ENCODE measurements at places on chromosomes 1 and 21. TPM values are rescaled to one million over a fixed set of nuclear protein-coding genes. Genes with fewer than 3 reads are reported as not detected.

Gene SERPINC1
- not detected for total RNA-seq

DNA sequence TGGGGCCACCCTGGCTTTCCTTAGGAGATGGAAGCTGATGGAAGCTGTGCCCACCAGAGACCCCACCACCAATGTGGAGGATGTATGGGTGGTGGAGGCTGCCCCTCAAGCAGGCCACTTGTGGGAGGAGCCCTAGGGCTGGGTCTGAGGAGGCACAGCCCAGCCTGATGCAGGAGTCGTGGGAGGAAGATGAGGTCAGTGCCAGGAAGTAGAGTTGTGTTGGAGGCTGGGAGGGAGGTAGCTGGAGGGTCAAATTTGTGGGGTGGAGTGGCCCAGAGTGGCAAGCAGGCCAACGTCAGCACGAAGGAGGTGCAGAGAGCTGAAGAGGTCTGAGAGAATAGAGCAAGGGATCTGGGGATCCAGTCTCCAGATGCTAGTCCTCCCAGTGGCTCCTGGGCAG lies 119.0 kb upstream of the USP24 start:
- H3K27me3 ChIP-seq, result no peaks in the 10 kb centered on the region
- H3K36me3 ChIP-seq, result no peaks in the 10 kb centered on the region
- no peak overlapping the region for H3K4me3 ChIP-seq
- DNase-seq, result no peak
- H3K27ac ChIP-seq, result no peak overlapping the region
- no peaks in the 10 kb centered on the region for H3K4me1 ChIP-seq

DNA sequence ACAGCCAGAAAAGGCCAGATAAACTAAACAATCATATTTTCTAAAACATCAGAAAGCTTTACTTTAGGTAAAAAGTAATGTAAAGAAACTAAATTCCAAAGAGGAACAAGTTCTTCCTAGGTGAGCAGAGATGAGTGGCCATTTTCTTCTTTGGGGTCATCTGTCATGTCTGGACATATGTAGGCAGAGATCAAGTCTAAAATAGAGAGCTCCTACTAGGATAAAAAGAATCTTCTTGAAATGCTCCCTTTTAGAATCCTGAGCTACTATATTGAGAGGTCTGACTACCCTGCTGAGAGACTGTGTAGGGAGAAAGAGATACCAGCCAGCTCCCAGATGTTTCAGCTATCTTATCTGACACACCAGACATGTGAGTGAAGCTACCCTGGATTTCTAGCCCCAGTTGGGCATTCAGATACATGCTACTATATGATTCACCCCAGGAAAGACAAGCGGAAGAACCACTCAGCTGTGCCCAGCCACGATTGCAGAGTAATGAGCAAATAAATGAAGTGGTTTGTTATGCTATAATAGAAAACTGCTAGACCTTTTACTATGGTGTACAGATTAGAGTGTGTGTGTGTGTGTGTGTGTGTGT lies 80.1 kb downstream of the TTLL7 start:
- no peak overlapping the region for H3K4me3 ChIP-seq
- no peaks in the 10 kb centered on the region for H3K27me3 ChIP-seq
- no peak overlapping the region for H3K27ac ChIP-seq
- DNase-seq, result no peak
- no peaks in the 10 kb centered on the region for H3K4me1 ChIP-seq
- no peaks in the 10 kb centered on the region for H3K36me3 ChIP-seq

DNA sequence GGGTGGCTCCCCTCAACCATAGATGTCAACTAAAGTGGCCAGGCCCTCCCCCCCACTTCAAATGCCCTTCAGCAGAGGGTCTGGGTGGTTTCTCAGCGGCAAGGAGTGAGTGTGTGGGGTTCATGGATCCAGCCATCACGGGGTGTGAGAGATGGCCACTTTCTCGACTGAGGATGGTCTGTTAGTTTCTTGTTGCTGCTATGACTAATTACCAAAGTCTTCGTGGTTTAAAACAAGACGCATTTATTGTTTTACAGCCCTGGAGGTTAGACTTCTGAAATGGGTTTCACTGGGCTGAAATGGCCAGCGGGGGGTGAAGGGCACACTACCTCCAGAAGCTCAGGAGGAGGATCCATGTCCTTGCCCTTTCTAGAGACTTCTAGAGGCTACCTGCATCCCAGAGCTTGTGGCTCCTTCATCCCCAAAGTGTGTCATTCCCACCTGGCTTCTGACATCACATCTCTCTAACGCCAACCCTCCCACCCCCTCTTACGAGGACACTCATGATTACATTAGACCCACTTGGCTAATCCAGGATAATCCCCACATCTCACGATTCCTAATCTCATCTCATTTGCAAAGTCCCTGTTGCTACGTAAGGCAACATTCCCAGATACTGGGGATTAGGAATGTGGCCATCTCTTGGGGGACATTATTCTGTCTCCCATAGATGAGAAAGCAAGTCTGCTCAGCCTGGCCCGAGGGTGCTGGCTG lies 53.0 kb downstream of the EPHB2 start:
- H3K36me3 ChIP-seq, result no peaks in the 10 kb centered on the region
- no peaks in the 10 kb centered on the region for H3K27me3 ChIP-seq

- no peaks in the 10 kb centered on the region for H3K36me3 ChIP-seq
- no peak for DNase-seq
- H3K4me1 ChIP-seq, result peaks cover 32% of the 10 kb centered on the region
- H3K4me3 ChIP-seq, result no peak overlapping the region
- H3K27ac ChIP-seq, result no peak overlapping the region
- H3K27me3 ChIP-seq, result no peaks in the 10 kb centered on the region
These were observed 16.1 kb upstream of the GPR153 start for GRCh38 chr1:6276811-6277555.

Gene CYP4A11
- total RNA-seq, result not detected

DNA sequence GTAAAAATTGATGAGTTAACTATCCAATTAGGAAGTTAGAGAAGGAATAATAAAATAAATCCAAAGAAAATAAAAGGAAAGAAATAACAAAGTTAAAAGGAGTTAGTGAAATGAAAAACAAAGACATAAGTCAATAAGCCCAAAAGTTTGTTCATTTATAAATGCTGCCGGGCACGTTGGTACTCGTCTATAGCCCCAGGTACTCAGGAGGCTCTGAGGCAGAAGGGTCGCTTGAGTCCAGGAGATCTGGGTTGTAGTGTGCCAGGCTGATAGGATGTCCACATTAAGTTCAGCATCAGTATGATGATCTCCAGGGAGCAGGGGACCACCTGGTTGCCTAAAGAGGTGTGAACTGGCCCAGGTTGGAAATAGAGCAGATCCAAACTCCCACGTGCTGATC lies 35.5 kb upstream of the VANGL1 start:
- no peaks in the 10 kb centered on the region for H3K27me3 ChIP-seq
- DNase-seq, result no peak
- no peak overlapping the region for H3K27ac ChIP-seq

DNA sequence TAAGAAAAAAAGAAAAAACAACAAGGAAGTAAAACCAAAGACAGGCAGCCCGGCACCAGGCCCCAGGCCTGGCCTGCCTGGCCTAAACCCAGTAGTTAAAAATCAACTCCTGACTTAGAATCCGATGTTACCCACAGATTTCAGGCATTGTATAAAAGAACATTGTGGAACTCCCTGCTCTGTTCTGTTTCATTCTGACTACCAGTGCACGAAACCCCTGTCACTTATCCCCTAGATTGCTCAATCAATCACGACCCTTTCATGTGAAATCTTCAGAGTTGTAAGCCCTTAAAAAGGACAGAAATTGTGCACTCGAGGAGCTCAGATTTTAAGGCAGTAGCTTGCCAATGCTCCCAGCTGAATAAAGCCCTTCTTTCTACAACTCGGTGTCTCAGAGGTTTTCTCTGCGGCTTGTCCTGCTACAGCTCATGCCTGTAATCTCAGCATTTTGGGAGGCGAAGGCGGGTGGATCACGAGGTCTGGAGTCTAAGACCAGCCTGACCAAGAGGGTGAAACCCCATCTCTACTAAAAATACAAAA lies 15.6 kb upstream of the MYOCOS start:
- no peaks in the 10 kb centered on the region for H3K4me1 ChIP-seq
- H3K36me3 ChIP-seq, result no peaks in the 10 kb centered on the region

DNA sequence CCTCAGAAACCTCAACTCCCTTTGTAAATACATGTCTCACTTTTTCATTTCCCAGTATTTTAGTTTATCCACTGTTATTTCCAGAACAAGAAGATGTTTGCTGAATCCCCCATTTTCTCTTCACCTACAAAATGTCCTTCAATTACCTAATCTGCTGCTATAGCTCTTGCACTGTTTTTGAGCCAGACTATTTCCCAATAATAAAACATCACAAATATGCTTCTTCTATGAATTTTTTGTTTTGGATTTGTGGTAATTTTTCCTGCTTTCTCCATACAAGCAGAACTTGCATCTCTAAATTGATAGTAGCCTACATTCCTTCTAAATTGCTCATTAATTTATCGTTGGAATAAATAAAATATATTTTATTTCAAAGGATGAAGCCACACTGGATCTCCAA lies 199.6 kb upstream of the C1orf87 start:
- H3K36me3 ChIP-seq, result no peaks in the 10 kb centered on the region
- no peak for DNase-seq
- H3K27ac ChIP-seq, result no peak overlapping the region
- no peak overlapping the region for H3K4me3 ChIP-seq
- H3K27me3 ChIP-seq, result no peaks in the 10 kb centered on the region

Gene CFAP45
- total RNA-seq, result 1.5 TPM

Gene KCNN3
- 1.5 TPM for total RNA-seq

Gene CHI3L1
- total RNA-seq, result not detected

Gene CA6
- total RNA-seq, result not detected

DNA sequence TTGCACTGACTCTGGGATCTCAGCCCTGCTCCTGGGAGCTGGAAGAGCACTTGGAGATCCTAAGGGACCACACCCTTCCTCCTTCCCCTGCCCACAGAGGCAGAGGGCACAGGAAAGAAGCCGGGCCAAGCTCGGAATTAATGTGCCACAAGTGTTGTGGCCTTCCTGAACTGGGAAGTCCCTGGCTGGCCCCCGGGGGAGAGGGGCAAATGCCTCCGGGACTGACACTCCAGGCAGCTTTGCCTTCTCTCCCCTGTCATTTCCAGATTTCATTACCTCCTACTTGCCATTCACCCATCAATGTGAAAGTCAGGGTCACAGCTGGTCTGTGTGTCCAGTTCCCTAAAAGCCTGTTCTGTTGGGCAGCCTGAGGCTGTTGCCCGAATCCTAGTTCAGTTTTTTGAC lies 21.7 kb downstream of the SESN2 start:
- H3K27ac ChIP-seq, result no peak overlapping the region
- H3K36me3 ChIP-seq, result peaks cover 35% of the 10 kb centered on the region
- DNase-seq, result no peak
- no peaks in the 10 kb centered on the region for H3K27me3 ChIP-seq
- H3K4me3 ChIP-seq, result no peak overlapping the region
- no peaks in the 10 kb centered on the region for H3K4me1 ChIP-seq

DNA sequence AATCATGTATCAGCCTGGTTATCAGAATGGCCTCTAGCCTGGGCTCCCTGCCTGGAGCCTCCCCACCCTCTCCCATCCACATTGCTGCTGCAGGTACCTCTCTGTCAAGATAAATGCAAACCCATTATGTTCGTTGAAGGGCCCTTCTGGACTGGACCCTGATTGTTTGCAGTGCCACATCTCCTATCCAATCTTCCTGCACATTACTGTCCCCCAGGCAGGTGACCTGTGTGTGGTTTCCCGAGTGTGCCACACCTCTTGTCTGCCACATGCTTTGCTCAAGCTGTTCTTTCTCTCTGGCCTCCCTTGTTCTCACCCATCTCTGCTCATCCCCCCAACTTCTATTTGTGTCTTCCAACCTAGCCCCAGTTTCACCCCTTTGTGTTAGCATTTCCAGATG lies 32.4 kb downstream of the IER5 start:
- no peak for DNase-seq
- no peaks in the 10 kb centered on the region for H3K36me3 ChIP-seq
- no peaks in the 10 kb centered on the region for H3K4me1 ChIP-seq
- H3K4me3 ChIP-seq, result no peak overlapping the region
- no peak overlapping the region for H3K27ac ChIP-seq

DNA sequence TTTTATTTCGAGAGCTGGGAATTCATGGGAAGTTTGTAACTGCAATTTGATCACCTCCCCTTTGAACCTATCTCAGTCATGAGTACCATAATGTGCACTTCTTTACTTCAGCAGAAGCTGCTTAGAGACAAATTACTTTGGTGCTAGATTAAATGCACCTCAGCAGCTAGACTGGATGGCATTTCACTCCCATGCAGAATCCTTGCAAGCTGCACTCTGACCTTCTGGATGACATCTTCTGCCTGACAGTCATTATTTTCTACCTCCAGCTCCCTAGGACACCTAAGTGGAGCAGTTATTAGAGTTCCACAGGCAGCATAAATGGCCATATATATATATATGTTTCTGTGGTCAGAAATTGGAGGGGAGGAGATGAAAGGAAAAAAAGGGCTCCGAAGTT lies 366.0 kb upstream of the TMPRSS15 start:
- no peaks in the 10 kb centered on the region for H3K36me3 ChIP-seq
- H3K27me3 ChIP-seq, result no peaks in the 10 kb centered on the region
- DNase-seq, result no peak
- no peak overlapping the region for H3K4me3 ChIP-seq

DNA sequence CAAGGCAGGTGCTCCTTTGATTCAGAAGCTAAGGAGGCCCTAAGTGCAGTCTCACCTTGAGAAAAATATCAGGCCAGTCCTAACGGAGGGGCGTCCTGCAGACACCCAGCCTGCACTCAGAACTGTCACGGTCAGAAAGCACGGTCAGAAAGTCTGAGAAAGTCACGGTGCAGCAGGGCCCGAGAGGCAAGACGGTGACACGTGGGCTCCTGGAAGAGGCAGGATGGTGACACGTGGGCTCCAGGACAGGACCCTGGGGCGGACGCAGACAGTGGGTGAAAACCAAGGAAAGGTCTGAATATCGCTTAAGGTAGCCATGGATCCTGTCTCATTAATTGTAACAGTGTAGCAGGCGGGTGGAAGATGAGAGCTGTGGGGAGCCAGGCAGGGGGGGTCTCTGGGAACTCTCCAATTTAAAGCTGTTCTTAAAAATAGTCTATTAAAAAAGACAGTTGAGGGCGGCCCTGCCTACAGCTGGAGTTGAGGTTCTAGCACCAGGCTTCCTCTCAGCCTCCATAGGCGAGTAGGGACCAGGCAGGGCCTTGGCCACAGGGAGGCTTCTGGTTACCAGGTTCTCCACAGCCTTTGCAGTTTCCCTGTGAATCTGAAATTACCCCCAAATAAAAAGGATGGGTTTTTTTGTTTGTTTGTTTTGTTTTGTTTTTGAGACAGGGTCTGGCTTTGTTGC lies 65.2 kb downstream of the FAAP20 start:
- no peak overlapping the region for H3K4me3 ChIP-seq
- H3K36me3 ChIP-seq, result no peaks in the 10 kb centered on the region
- peaks cover 6% of the 10 kb centered on the region for H3K4me1 ChIP-seq
- H3K27me3 ChIP-seq, result no peaks in the 10 kb centered on the region

All from A673 (cell line).